Activated CD4-positive, alpha-beta T cell treated with anti-CD3 and anti-CD28 coated beads for 48 hours (primary cell): ENCODE measurements at places on chromosomes 7 and 10.
A peak's percentile ranks its signal among the peaks of the same experiment; 100 is the strongest.

- DNase-seq: no peak
Measured at GRCh38 chr7:127932076-127932475, 99.2 kb downstream of the LRRC4 start.

GRCh38 chr10:23331567-23332301 lies 12.9 kb downstream of the C10orf67 start:
- no peak for DNase-seq

DNA sequence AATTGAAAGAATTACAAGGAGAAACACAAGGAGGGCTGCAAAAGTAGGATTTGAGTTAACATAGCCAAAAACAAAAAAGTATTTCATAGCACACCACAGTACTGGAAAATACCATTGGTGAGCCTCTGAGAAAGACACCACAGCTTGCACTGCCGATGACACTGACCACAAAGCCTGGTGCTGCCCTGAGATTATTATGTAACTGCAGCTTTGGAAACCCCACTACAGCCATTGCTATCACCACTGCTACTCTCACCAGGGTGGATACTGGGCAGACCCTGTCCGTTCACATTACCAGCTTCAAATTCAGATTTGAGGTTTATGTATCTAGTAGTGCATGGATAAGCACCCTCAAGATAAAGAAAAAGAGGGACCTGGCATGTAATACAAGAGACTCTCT lies 1246.7 kb upstream of the SORCS1 start:
- DNase-seq: no peak

DNA sequence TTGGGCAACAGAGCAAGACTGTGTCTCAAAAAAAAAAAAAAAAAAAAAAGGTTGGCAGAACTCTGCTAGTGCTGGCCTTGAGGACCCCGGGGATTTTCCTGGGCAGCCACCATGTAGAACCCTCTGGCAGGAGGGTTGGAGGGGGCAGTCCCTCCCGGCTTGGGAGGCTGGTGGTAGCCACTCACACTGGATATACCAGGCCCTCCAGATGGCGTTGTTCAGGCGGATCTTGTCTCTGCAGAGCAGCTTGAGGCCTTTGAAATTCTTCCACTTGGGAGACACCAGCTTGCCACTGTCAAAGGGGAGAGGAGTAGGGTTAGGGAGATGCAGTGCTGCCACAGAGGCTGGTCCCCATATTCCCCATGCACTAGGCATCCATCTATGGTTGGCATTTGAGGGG lies 8.4 kb downstream of the MLXIPL start:
- no peak for DNase-seq

GRCh38 chr10:129042776-129043595 lies 424.1 kb upstream of the MGMT start:
- no peak for DNase-seq

- DNase-seq: no peak
Measured at GRCh38 chr7:115260381-115260780, 338.5 kb downstream of the MDFIC start.

GRCh38 chr7:95501261-95501832 lies 15.6 kb downstream of the ASB4 start:
- DNase-seq: peak; percentile 11

GRCh38 chr7:71733107-71733870 lies 601.3 kb downstream of the GALNT17 start:
- peak; percentile 84 for DNase-seq

DNA sequence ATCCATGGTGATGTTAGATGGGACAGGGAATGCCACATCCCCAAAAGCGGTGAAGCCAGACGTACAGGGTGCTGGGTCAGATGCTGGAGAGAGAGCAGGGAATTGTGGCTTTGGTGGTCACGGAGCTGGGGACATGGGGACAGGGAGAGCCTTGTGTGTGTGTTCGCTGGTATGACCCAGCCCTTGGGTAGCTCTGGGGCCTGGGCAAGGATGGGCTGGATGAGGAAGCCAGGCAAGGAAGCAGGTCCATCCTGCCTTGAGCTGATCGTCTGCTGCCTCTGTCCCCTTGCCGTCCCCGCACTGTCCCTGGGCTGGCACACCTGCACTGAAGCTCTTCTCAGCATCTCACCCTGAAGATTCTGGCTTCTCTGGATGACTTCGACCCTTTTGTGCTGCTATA lies 15.4 kb upstream of the CLDN4 start:
- no peak for DNase-seq

DNA sequence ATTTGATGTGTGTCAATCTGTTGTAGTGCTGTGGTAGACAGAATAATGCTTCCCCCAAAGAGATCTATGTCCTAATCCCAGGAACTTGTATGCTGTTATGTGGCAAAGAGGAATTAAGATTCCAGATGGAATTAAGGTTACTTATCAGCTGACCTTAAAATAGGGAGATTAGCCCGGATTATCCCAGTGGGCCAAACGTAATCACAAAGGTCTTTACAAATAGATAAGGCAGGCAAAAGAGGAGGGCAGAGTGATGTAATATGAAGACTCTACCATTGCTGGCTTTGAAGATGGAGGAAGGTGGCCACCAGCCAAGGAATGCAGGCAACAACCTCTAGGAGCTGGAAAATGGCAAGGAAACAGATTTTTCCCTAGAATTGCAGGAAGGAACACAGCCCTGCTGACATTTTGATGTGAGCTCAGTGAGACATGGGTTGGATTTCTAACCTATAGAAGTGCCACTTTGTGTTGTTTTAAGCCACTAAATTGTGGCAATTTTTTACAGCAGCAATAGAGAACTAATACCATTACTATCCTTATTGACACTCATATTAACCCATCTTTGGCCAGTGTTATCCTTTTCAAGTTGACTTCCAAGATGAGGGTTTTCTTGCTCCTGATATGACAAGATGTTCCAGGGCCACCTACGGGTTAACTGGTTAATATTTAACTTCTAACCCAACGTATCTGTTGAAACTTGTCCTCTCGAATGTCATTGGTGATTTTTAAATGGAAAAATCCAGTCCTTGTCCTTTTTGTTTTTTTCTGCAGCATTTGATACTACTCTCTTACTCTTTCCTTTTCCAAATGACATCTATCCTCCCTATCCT lies 29.3 kb downstream of the CYCS start:
- DNase-seq: no peak

DNA sequence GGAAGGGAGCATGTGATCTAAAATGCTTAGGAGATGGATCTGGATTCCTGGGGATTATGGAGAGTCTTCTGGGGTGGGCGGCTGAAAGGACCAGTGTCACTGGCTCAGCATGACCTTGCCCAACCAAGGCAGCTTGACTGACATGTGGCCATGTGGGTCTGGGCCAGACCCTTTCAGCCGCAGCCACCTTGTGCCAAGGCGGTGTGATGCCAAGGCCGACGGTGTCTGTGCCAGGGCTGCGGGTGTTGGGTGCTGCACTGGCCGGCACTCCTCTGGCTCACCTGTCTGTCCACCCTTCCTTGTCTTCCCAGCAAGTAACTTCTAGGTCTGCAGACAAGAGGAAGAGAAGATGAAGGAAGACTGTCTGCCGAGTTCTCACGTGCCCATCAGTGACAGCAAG lies 8.8 kb downstream of the DEPP1 start:
- no peak for DNase-seq

GRCh38 chr7:140696680-140697446 lies at the start of gene NDUFB2:
TSS of gene NDUFB2 (plus strand) at chr7:140696708. CDS start at chr7:140696745, 37 bp downstream.
- peak; percentile 80 for DNase-seq
